Stimulated activated CD4-positive, alpha-beta T cell treated with anti-CD3 and anti-CD28 coated beads, TNF-alpha, amount 100 ng/mL, for 4 hours (primary cell): ENCODE measurements at places on chromosomes 7 and 10.

DNA sequence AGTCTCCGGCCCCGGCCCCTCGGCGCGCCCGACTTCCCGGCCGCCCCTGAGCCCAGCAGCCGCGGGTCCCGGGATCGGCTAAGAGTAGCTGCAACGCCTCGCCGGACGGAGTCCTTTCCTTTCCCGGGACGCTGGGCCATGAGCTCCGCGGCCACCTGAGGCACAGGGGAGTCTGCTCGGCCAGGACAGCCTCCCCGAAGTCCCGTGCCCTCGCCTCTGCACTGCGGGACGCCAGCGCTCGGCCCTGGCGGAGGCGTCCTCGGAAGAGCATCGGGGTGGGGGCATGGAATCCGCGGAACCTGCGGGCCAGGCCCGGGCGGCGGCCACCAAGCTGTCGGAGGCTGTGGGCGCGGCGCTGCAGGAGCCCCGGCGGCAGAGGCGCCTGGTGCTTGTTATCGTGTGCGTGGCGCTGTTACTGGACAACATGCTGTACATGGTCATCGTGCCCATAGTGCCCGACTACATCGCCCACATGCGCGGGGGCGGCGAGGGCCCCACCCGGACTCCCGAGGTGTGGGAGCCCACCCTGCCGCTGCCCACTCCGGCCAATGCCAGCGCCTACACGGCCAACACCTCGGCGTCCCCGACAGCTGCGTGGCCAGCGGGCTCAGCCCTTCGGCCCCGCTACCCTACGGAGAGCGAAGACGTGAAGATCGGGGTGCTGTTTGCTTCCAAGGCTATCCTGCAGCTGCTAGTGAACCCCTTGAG, 502 bp downstream of the SLC18A3 start:
- DNase-seq = no peak

DNA sequence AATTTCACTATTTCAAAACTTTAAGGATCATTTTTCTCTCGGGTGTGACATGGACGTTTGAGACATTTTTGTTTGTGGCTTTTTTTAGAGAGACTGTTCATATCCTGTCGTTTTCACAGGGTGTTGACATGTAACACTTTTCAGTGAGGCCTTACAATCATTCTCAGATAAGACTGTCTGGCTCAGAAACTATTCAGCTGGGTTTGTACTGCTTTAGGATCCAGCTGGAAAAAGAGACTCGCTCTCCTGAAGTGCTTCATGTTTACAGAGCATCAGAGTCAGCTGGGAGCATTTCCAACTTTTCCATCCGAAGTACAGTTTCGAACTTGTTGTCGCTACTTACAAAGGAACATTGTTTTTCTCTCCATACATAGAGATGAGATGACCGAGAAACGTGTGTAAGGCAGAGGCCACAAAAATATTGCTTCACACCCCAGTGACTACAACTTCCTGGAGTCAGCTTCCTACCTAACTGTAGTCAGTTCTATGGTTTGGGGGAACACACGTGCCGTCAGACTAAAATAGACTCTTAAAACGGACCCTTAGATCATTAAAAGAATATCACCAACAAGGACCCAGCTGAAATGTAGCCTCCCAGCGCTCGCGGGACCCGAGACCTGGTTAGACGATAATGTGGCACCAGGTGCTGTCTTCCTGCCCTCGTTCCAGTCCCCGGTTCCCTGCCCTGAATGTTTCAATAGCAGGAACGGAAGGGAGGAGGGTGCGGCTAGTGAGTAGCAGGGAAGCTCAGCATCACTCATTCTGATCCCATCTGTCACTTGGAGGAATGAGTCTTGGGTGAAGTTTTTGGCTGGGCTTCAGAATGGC, 78.0 kb downstream of the MKI67 start:
- DNase-seq = no peak

DNA sequence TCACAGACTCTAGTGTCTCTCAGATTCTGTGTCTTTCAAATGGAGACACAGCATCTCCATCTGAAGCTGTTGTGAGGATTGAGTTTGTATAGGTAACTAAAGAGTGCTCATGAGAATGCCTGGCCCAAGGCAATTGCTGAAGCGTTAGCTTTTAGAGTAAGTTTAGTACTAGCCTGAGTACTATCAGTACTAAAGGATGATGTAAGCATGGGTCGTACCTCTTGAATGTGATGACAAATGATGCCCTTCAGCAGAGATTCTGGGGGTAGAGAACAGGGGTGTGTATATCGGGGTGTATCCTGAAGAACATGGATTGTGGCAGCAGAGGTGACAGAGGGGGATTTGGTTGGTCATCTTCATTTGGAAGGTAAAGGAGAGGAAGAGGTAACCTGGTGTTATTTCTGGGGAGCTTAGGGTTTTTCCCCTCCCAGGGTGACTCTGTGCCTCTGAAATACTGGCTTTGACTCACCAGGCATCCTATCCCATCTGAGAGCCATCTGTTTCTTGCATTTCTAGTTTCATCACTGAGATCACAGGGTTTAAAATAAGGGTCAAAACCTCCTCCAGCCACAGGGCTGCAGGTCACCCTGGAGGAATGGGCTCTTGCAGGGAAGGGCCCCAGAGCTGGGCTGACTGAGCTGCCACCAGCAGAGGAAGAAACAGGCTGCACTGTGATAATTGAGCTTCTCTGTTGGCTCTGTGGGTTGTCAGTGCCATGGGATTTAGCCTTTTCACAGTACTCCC, 756.0 kb downstream of the KCNMA1 start:
- no peak for DNase-seq

DNA sequence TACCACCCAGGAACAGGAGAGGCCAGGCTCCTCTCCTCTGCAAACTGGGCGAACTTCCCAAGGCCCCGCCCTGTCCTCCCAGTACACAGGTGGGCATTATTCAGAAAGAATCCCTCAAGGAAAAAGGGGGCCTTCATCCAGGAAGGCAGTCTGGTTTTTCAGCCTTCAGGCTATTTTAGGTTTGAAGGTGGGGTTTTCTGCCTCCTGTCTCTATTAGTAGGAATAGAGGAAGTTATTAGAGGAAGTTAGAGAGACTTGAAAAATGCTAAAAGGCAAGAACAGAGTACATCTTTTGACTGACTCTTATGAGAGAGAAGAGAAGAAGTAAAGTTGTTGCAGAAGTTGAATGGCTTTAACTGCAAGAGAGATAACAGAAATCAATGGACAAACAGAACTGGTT, 250.9 kb upstream of the SORCS1 start:
- no peak for DNase-seq

DNA sequence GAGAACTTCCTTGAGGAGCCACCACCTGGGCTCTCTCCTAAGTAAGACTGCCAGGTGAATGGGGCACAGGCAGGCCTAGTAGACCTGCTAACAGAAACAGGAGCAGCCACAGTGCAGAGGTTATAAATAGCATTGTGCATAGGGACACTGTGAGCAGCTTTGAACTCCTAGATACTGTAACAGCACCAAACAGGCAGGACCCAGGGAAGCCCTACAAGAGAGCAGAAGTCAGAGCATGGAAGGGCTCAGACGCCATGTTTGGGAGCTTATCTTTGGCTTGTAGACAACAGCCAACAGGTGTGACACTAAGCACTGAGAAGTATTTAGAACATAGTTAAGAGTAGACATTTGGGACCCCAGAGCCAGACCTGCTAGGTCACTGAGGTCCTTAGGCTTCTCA, 14.5 kb downstream of the XRCC2 start:
- DNase-seq = no peak

GRCh38 chr10:131246775-131247174, 64.7 kb downstream of the TCERG1L start:
- DNase-seq = no peak

GRCh38 chr10:130336617-130337304, 200.6 kb downstream of the GLRX3 start:
- no peak for DNase-seq
